Immature natural killer cell (primary cell): ENCODE measurements at places on chromosomes 4 and X. TPM values are rescaled to one million over a fixed set of nuclear protein-coding genes. Genes with fewer than 3 reads are reported as not detected.

Gene SCML2
- polyA plus RNA-seq, result 0.18 TPM

Gene PTPN13
- not detected for polyA plus RNA-seq

Gene NKRF
- 2.4 TPM for polyA plus RNA-seq

Gene PASD1
- polyA plus RNA-seq, result not detected

Gene CCKAR
- polyA plus RNA-seq, result not detected

Gene MTTP
- not detected for polyA plus RNA-seq

Gene ITM2A
- polyA plus RNA-seq, result 367 TPM

Gene UGT2A1
- polyA plus RNA-seq, result not detected

Gene MID2
- 2.6 TPM for polyA plus RNA-seq

Gene REELD1
- polyA plus RNA-seq, result not detected

Gene RIPPLY1
- polyA plus RNA-seq, result not detected

Gene RGN
- polyA plus RNA-seq, result not detected

DNA sequence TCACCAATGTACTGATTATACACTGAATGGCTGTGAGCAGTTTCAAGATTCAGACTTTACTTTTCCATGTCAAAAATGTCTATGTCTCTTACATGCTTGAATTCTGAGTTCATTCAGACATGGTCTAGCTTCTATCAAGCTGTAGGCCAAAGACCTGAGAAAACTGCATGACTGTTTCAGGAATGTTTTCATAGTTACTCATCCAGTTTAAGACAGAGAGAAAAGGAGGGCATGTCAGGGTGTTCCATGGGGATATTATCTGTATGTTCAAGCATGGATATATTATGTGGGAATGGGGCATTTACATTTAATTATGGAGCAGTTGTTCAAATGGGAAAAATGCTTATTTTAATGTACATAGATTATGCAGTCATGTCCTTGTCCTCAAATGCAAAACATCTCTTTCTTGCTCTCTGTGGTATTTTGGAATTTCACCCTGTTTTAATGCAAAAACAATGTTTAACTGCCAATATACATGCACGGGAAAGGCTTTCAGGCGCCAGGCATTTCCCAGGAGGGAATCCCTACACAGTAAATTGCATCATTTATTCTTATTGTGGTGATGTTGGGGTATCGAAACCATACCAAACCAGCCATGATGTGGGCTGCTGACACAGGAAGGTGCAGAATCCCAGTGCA, 429.1 kb upstream of the INTU start:
- H3K27ac ChIP-seq, result no peak overlapping the region
- H3K36me3 ChIP-seq, result no peaks in the 10 kb centered on the region
- no peak for DNase-seq
- no peak overlapping the region for H3K4me3 ChIP-seq
- no peaks in the 10 kb centered on the region for H3K27me3 ChIP-seq
- no peaks in the 10 kb centered on the region for H3K4me1 ChIP-seq

- no peak for DNase-seq
- peaks cover 5% of the 10 kb centered on the region for H3K36me3 ChIP-seq
- H3K27ac ChIP-seq, result no peak overlapping the region
- no peaks in the 10 kb centered on the region for H3K4me1 ChIP-seq
- H3K4me3 ChIP-seq, result no peak overlapping the region
- H3K27me3 ChIP-seq, result no peaks in the 10 kb centered on the region
Measured at GRCh38 chr4:188682321-188682720, 543.1 kb downstream of the TRIML1 start.

- peaks cover 5% of the 10 kb centered on the region for H3K4me1 ChIP-seq
- no peak overlapping the region for H3K27ac ChIP-seq
- H3K27me3 ChIP-seq, result no peaks in the 10 kb centered on the region
- DNase-seq, result no peak
Measured at GRCh38 chr4:77581724-77582123, 23.9 kb upstream of the CXCL13 start.

- H3K4me1 ChIP-seq, result peaks cover 15% of the 10 kb centered on the region
- no peak for DNase-seq
- no peak overlapping the region for H3K4me3 ChIP-seq
- peaks cover 9% of the 10 kb centered on the region for H3K36me3 ChIP-seq
- no peaks in the 10 kb centered on the region for H3K27me3 ChIP-seq
- no peak overlapping the region for H3K27ac ChIP-seq
Measured at GRCh38 chrX:23887451-23887850, 20.3 kb downstream of the APOO start.

DNA sequence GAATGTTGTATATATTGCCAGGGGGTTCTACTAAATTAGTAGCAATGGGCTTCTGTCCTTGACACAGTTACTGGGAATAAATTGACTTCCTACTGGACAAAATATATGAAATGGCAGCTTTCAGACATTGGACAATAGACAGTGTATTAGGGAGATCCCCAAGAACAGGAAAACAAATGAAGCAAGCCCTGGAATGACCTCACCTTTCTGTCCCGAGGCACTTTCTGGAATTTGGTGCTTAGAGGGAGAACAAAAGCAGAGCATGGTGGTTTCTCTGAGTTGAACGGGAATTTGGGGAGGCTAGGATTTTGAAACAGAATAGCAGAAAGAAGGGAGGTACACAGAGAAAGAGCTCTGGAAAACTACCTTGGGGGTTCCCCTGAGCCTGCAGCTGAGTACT, 187.7 kb upstream of the MAGEB2 start:
- H3K36me3 ChIP-seq, result no peaks in the 10 kb centered on the region
- H3K27me3 ChIP-seq, result peaks cover 2% of the 10 kb centered on the region

- no peak for DNase-seq
- no peaks in the 10 kb centered on the region for H3K4me1 ChIP-seq
- H3K36me3 ChIP-seq, result no peaks in the 10 kb centered on the region
- peaks cover 9% of the 10 kb centered on the region for H3K27me3 ChIP-seq
- H3K4me3 ChIP-seq, result no peak overlapping the region
Measured at GRCh38 chr4:110492522-110492921, 16.6 kb downstream of the ENPEP start.

DNA sequence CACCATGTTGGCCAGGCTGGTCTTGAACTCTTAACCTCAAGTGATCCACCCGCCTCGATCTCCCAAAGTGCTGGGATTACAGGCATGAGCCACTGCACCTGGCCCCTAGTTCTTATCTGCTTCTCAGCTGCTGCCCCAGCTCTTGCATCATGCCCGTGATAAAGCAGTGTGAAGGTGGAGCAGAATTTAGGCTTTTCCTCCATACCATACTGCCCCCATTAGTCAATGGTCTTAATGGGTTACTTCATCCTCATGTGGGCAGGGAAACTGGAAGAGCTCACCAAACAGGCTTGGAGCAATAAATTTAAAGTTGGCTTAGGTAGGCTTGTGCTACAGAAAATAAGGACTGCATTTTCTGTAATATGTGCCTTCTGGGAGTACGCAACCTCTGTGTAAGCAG, 636.9 kb upstream of the BOD1L1 start:
- no peaks in the 10 kb centered on the region for H3K27me3 ChIP-seq
- H3K4me3 ChIP-seq, result no peak overlapping the region
- H3K27ac ChIP-seq, result no peak overlapping the region
- DNase-seq, result no peak

- no peak for DNase-seq
- no peaks in the 10 kb centered on the region for H3K36me3 ChIP-seq
- H3K27me3 ChIP-seq, result no peaks in the 10 kb centered on the region
- H3K4me3 ChIP-seq, result no peak overlapping the region
- H3K27ac ChIP-seq, result no peak overlapping the region
- H3K4me1 ChIP-seq, result no peaks in the 10 kb centered on the region
Measured at GRCh38 chr4:113142351-113142750, 92.9 kb downstream of the ANK2 start.

- no peak overlapping the region for H3K4me3 ChIP-seq
- H3K27ac ChIP-seq, result peak overlapping the region; percentile 3
- no peak for DNase-seq
- peaks cover 12% of the 10 kb centered on the region for H3K4me1 ChIP-seq
- peaks cover 33% of the 10 kb centered on the region for H3K36me3 ChIP-seq
- no peaks in the 10 kb centered on the region for H3K27me3 ChIP-seq
Measured at GRCh38 chr4:51885363-51885762, 42.4 kb downstream of the DCUN1D4 start.

GRCh38 chr4:168853770-168854169, 156.3 kb downstream of the CBR4 start:
- no peak overlapping the region for H3K27ac ChIP-seq
- no peak overlapping the region for H3K4me3 ChIP-seq
- no peaks in the 10 kb centered on the region for H3K36me3 ChIP-seq
- H3K27me3 ChIP-seq, result no peaks in the 10 kb centered on the region

DNA sequence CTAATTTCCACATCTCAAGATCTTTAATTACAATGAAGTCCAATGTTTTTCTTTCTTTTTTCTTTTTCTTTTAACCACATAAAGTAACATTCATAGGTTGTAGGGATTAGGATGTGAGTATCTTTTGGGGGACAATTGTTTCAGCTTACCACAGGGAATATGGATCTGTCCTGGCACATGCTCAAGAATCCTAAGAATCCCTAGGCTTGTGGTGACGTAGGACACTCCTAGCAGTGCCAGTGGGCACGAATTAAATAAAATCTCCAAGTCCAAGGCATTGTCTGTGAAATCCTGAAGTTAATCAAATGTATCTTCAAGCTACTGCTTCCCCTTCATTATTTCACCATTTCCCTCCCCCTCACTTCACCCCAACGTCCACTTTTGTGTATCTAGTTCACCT, 2.6 kb upstream of the LAS1L start:
- H3K4me1 ChIP-seq, result peaks cover 25% of the 10 kb centered on the region
- H3K27ac ChIP-seq, result no peak overlapping the region
- H3K4me3 ChIP-seq, result no peak overlapping the region
- DNase-seq, result no peak

GRCh38 chrX:76148041-76148665, 24.7 kb upstream of the PBDC1 start:
- H3K27ac ChIP-seq, result peak overlapping the region; percentile 95
- DNase-seq, result peak; percentile 46
- H3K4me1 ChIP-seq, result peaks cover 23% of the 10 kb centered on the region
- peak overlapping the region; percentile 82 for H3K4me3 ChIP-seq

DNA sequence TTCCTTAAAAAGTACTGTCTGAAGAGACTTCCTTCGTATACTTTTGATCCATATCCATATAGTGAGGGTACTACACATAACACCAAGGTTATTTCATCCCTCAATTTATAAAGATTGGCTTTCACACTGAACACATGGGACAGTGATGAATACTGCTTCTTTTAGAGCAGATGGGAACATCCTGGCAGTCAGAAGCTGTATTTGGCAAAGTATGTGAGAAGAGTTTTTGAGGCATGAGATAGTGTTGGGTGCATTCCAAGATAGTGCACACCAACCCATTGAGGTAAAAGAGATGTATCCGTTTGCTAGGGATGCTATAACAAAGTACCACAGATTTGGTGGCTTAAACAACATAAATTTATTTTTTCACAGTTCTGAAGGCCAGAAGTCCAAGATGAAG, 141.1 kb downstream of the MOSPD2 start:
- DNase-seq, result no peak
- H3K27me3 ChIP-seq, result no peaks in the 10 kb centered on the region
- H3K4me1 ChIP-seq, result no peaks in the 10 kb centered on the region
- no peaks in the 10 kb centered on the region for H3K36me3 ChIP-seq
- H3K27ac ChIP-seq, result no peak overlapping the region
- no peak overlapping the region for H3K4me3 ChIP-seq

DNA sequence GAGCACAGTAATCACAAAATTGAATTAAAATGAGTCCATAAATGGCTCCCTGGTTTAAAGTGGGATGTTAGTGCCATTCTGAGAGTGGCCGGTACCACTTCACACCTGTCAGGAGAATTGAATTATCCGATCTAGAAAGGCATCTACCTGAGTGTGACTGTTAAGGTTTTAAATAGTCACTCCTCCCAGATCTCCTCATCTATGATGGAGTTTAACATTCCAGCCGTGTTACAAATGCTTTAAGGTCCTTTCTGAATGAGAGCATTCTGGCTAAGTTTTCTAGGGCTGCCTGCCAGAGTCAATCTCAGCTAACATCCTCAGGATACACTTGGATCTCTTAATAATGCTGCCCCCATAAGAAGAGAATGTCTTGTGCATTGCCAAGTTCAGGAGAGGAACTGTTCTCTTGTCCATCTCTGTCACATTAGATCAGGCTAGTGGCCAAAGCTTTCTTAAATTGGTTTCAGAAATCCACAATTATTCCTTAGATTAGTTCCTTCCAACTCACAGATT, 231.1 kb downstream of the SLC39A8 start:
- no peaks in the 10 kb centered on the region for H3K4me1 ChIP-seq
- H3K27me3 ChIP-seq, result no peaks in the 10 kb centered on the region
- H3K27ac ChIP-seq, result no peak overlapping the region

- H3K27ac ChIP-seq, result no peak overlapping the region
- peaks cover 12% of the 10 kb centered on the region for H3K36me3 ChIP-seq
- peaks cover 2% of the 10 kb centered on the region for H3K27me3 ChIP-seq
- no peak overlapping the region for H3K4me3 ChIP-seq
Measured at GRCh38 chr4:53941331-53941730, 123.1 kb downstream of the CHIC2 start.

- H3K4me3 ChIP-seq, result no peak overlapping the region
- H3K36me3 ChIP-seq, result no peaks in the 10 kb centered on the region
- no peaks in the 10 kb centered on the region for H3K4me1 ChIP-seq
- no peak overlapping the region for H3K27ac ChIP-seq
Measured at GRCh38 chr4:186931519-186931918, 207.9 kb upstream of the FAT1 start.

- H3K27me3 ChIP-seq, result peaks cover 2% of the 10 kb centered on the region
- no peak overlapping the region for H3K27ac ChIP-seq
- DNase-seq, result no peak
- peaks cover 18% of the 10 kb centered on the region for H3K4me1 ChIP-seq
- peaks cover 15% of the 10 kb centered on the region for H3K36me3 ChIP-seq
Measured at GRCh38 chr4:52892880-52893279, 30.8 kb downstream of the RASL11B start.
